ENCODE measurements at places on chromosomes 13 and 19. TPM values are rescaled to one million over a fixed set of nuclear protein-coding genes. Genes with fewer than 3 reads are reported as not detected.

GRCh38 chr19:51439021-51439465, 19.2 kb downstream of the SIGLEC8 start:
- no peaks in the 10 kb centered on the region for H3K36me3 ChIP-seq
- H3K4me1 ChIP-seq, result no peaks in the 10 kb centered on the region
- H3K27me3 ChIP-seq, result no peaks in the 10 kb centered on the region
- no peak for DNase-seq
- H3K27ac ChIP-seq, result peak overlapping the region; percentile 12
- no peak overlapping the region for H3K4me3 ChIP-seq

DNA sequence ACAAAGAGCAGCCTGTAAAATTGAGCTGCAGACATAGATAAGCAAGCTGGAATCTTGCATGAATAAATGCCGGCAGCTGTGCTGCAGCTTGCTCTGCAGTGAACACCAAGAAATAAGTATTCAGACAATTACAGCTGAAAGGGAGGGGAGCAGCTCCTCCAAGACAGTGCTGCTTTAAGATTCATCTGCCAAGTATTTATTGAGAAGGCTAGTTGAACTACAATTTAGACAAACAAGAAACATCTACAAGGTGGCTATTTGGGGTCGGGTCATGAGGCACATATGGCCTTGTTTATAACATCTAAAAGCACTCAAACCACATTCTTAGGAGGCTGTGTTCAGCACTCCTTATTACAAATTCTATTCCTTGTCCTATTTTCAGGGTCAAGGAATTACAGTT, 34.9 kb downstream of the ZNF726 start:
- no peak overlapping the region for H3K4me3 ChIP-seq
- no peak overlapping the region for H3K27ac ChIP-seq
- H3K27me3 ChIP-seq, result no peaks in the 10 kb centered on the region
- H3K4me1 ChIP-seq, result no peaks in the 10 kb centered on the region

- peaks cover 15% of the 10 kb centered on the region for H3K4me1 ChIP-seq
- DNase-seq, result no peak
- H3K27me3 ChIP-seq, result peaks cover 6% of the 10 kb centered on the region
- H3K27ac ChIP-seq, result no peak overlapping the region
Observed at GRCh38 chr13:110813646-110814624, 100.4 kb downstream of the ING1 start.

- H3K4me3 ChIP-seq, result no peak overlapping the region
- H3K27ac ChIP-seq, result no peak overlapping the region
- H3K36me3 ChIP-seq, result peaks cover 2% of the 10 kb centered on the region
- peaks cover 18% of the 10 kb centered on the region for H3K4me1 ChIP-seq
- H3K27me3 ChIP-seq, result no peaks in the 10 kb centered on the region
- DNase-seq, result no peak
Observed at GRCh38 chr19:42121656-42122069, 10.6 kb downstream of the POU2F2 start.

DNA sequence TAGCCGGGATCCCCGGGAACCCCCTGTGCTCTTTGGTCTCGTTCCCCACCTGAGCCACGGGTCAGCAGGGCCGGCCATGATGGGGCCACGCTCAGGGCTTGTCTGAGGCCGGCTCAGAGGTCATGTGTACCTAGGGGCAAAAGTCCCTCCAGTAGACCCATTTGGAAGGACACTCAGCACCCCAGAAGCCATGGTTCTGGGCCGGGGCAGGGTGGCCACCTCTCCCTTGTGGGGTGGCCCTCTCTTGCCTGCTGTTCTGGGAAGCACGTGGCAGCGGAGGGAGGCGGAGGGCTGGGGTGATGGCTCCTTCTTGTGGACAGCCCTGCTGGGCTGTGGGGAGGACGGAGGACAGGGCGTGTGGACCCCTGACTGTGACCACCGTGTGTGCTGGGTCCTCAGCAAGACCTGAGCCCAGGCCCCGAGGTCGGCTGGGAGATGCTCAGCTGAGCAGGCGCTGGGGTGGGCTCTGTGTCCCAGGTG, 6.4 kb upstream of the PEAK3 start:
- no peak overlapping the region for H3K27ac ChIP-seq
- no peaks in the 10 kb centered on the region for H3K36me3 ChIP-seq

Gene IGSF23
- total RNA-seq, result not detected
